Uterus (tissue), 4 donors: ENCODE measurements at places on chromosomes 3 and 15.

GRCh38 chr3:157436583-157437291 lies at the start of gene PTX3:
TSS of gene PTX3 (plus strand) at chr3:157436850. CDS start at chr3:157436934, 84 bp downstream.
- DNase-seq, result peak; percentile 23

GRCh38 chr15:62566248-62566647 lies 401.2 kb upstream of the C2CD4B start:
- no peak for DNase-seq

- DNase-seq, result no peak
Measured at GRCh38 chr3:70885636-70886035, 573.2 kb upstream of the MDFIC2 start.

GRCh38 chr3:70832834-70833205 lies 520.4 kb upstream of the MDFIC2 start:
- DNase-seq, result no peak
